NCI-H510A treated with DMSO at 0.1 percent for 48 hours (cell line): ENCODE measurements at places on chromosomes 7 and 10.
A peak's percentile ranks its signal among the peaks of the same experiment; 100 is the strongest.

DNA sequence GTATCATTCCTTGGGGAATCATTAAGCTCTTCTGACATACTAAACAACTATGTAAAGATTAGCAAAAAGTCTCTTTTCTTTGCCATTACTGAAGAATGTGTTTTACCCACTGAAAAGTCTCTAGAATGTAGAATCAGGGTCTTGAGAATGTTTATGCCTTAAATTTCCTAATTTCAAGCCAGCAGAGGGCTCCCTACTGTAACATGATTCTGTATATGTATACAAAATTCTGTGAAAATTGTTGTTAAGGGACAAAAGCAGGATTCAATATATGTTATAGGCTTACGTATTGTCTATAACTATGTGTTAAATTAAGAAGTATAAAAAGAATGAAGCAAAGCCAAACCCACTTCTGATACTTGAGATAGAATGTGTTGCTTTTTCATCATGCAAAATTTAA is 296.9 kb upstream of the DGKB start:
- DNase-seq: no peak

DNA sequence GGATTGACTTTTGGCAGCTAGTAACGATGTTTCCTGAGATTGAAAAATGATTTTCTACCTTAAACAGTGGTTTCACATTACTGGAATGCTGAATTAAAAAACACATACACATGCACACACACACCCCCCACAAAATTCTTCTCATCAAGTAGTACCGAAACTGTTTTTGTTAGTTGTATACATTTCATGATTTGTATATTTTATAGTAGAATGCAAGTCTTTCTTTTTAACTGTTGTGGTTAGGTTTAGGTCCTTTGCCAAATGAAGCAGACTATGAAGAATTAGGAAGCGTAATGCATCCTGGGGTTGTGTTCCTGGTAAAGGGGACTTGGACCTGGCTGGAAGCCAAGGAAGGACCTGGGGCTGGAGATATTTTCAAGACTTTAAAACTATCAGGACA is 505.8 kb downstream of the SUGCT start:
- no peak for DNase-seq

- DNase-seq: peak; percentile 38
These were observed 2.4 kb upstream of the DENND10 start for GRCh38 chr10:119101366-119102098.

GRCh38 chr7:64131696-64132095 is 75.3 kb upstream of the ZNF735 start:
- no peak for DNase-seq

DNA sequence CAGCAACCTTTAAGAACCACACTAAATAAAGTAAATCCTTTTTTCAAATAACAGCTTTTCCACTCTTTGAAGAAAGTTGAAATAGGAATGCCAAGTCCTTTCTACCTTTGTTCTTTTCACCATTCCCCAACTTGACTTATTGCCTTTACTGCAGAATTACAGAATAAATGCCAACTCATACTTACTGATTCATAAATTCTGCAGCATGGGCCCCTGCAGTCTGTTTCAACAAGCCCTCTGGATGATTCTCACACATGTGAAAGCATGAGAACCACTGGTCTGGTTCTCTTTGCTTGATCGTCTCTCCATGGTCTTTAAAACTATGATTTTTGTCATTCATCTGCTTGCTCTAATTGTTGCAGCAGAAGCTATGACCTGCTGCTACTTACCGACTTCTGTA is 56.1 kb downstream of the HACD1 start:
- DNase-seq: no peak

DNA sequence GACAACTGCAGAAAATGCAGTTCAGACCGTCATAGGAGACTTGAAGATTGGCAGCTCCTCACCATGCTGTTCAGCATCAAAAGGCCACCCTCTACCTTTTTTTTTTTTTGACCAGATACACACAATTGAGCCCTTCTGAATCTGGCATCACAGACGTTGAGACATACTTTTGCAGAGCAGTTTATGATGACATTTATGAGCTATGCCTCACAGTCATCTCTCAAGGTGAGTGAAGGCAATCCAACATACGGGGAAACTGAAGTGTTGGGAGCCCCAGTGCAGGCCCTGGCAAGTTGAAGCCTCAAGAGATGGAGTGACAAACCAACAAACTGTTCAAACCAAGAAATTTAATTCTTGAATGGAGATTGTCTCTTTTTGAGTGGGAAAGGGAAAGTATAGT is 83.6 kb upstream of the DLX6 start:
- no peak for DNase-seq

DNA sequence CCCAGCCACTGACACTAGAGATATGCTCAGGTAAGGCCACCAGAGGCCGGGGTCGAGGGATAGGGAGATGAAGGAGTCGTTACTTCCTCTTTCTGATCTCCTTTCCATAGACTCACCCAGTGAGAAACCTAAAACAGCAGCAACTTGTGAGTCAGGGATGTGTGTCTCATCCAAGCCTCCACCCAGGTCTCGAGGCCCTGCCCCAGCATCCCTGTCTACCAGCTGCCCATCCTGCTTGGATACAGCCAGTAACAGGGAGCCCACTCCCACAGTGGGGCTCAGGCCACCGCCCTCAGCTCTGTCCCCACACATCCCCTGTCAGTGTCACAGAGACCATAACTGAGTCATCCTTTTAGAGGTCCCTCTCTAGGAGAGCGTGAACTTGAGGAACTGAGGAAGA is 49.6 kb upstream of the CHST15 start:
- no peak for DNase-seq
